ENCODE measurements at places on chromosomes 5 and 9.

GRCh38 chr9:61671276-61671973, 481.6 kb downstream of the SPATA31A7 start:
- DNase-seq = no peak

DNA sequence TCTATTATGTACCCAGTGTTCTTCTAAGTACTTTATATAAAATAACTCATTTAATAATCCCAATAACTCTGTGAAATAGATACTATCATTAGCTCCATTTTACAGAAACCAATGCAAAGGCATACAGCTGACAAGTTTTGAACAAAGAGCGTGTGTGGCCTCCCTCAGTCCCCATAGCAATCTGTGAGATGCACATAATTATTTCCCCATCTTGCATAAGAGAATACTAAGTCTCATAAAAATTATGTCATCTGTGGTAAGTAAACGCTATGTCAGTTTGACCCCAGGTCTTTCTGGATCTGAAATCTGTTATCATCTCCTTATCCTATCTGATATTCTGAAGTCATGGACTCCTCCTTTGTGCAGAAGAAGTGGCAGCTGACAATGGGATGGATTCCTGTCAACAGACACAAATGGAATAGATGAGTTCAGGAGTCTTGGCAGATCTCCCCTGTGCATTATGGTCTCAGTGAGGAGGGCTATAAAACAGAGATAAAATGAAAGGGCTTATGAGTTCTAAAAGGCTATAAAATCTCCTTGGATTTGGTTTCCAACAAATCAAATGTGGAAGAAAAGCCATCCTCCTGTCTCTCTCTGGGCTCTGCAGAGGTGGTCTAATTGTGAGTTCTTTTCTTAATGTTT, 162.5 kb upstream of the TLE4 start:
- DNase-seq = no peak

- no peak for DNase-seq
Observed at GRCh38 chr5:176687881-176688280, 40.6 kb downstream of the TSPAN17 start.

GRCh38 chr5:96283589-96283988, 149.5 kb downstream of the PCSK1 start:
- no peak for DNase-seq

DNA sequence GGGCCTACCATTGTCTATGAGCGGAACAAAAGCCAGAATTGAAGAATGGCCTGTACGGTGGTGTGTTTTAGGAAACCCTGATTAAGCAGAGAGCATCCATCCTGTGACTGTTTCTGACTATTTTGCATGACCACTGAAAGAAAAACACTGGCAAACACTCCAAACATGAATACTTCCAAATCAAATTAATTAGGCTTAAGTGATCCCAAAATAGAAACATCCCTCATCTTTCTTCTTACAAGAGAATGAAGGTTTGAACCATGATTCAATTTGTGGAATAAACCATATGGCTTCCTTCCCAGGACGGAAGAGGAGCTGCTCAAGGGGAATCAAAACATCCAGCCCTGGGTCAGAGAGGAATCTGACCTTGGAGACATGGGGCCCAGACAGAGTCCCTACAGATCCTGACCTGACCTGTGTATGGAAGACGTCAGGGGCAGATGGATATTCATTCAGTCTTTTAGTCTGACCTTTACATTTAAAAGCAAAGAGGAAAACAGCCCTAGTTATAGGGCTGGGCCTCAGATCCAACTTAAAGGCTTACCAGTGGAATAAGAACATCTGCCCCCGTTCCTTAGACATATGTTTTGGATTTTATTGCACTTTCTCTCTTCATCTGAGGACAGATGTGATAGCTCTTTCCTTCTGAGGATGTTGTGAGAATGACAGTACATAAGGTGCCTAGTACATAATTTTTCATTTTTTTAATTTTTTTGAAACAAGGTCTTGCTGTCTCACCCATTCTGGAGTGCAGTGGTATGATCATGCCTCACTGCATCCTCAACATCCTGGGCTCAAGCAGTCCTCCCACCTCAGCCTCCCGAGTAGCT, 17.6 kb upstream of the RECK start:
- no peak for DNase-seq

DNA sequence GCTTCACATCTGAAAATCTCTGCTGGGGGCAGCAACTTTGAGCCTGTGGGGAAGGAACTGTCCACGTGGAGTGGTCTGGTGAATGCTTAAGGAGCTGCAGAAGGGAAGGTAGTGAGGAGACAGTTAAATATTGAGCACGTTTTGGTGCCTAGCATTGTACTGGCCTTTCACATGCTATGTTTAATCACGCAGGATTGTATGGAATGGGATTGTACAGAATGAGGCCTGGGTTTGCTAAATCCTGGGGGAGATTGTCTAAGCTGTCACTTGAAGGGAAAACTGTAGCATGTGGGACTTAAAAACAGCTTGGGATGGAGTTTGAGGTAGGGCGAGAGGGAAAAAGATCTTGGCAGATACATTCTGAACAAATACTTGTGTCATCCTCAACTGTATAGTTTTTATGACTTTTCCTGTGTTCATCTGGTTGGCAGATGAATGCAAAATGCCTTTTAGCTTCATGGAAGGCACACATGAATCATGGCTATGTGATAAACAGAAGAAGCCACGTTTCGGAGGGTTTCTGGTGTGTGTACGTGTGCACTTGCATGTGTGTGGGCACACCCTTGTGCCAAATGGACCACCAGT, 106.6 kb downstream of the TMC1 start:
- DNase-seq = no peak

DNA sequence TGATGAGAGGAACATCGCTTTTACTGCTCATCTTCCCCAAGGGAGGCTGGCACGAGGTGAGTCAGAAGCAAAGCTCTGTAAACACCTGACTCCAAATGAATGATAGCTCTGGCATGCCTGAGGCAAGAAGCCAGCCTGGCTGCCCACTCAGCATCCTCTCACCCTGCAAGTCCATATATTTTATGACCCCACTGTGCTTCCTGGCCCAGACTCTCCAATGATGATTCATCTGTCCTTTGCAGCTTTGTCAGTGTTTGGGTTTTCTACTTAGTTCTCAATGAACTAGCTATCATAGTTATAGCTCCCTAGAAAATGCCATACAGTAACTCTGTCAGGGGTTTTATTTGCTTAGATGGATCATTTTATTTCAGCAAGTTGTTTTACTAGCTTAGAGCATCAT, 52.1 kb upstream of the FSTL4 start:
- peak; percentile 52 for DNase-seq

DNA sequence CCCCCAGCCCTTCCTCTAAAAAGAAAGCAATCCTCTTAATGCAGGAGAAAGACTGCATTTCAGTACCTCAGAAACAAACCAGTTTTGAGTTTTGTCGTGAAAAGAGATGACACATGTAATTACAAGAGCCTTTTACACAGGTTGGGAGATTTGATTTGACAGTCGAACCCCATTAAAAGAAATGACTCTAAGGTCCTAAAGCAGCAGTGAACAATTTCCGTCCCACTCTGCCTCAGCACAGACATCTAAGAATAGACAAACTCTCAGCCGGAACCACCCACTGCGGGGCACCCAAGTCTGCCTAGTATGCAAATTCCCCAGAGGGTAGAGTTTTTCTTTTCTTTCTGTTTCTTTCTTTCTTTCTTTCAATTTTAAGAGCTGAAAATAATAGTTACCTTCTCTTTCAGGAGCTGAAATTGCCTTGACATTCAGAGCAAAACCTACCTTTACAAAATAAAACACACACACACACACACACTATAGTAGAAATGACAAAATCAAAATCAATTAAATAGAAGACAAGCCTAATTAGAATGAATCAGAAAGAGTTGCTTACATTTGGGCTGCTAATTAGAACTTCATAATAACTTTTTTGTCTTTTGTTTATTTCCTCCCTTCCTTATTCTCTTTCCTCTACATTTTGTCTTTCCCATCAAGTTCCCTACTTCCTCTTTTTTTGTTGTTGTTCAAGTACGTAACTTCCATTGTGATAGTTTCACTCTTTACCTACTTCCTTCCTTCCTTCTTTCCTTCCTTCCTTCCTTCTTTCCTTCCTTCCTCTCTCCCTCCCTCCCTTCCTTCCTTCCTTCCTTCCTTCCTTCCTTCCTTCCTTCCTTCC, 65.1 kb downstream of the BASP1 start:
- DNase-seq = no peak

DNA sequence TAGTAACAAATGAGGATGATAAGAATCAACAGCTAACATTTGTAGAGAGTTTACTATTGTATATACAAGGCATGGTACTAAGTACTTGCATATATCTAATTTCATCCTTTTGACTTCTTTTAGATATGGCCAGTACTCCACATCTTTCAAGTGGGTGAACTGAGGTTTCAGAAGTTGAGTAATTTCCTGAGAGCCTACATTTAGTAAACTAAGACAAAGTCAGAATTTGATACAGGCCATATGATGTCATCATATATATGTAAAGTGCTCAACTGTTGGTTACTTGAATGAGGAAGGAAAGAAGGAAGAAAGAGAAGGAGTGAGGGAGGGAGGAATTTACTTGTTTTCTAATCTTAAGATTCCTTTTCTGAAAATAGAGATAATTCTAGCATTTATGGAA, 52.8 kb downstream of the GRIA1 start:
- no peak for DNase-seq

Data from LHCN-M2 (cell line).